Activated effector memory CD4-positive, alpha-beta T cell treated with Interleukin-2 at 50 U/mL for 16 hours (primary cell): ENCODE measurements at places on chromosomes 2 and 18.
A peak's percentile ranks its signal among the peaks of the same experiment; 100 is the strongest.

DNA sequence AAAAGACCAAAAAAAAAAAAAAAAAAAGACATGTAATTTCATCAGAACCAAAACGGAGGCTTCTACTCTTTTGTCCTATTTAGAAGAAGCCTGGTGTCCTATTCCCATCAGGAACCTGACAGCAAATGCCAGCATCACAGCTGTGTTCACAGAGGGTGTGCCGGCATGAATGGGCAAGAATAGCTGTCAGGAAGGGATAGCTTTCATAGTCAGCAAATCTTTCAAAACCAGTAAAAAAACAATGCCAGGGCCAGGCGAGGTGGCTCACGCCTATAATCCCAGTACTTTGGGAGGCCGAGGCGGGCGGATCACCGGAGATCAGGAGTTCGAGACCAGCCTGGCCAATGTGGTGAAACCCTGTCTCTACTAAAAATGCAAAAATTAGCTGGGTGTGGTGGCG, 231.8 kb upstream of the PXDN start:
- no peak for DNase-seq

DNA sequence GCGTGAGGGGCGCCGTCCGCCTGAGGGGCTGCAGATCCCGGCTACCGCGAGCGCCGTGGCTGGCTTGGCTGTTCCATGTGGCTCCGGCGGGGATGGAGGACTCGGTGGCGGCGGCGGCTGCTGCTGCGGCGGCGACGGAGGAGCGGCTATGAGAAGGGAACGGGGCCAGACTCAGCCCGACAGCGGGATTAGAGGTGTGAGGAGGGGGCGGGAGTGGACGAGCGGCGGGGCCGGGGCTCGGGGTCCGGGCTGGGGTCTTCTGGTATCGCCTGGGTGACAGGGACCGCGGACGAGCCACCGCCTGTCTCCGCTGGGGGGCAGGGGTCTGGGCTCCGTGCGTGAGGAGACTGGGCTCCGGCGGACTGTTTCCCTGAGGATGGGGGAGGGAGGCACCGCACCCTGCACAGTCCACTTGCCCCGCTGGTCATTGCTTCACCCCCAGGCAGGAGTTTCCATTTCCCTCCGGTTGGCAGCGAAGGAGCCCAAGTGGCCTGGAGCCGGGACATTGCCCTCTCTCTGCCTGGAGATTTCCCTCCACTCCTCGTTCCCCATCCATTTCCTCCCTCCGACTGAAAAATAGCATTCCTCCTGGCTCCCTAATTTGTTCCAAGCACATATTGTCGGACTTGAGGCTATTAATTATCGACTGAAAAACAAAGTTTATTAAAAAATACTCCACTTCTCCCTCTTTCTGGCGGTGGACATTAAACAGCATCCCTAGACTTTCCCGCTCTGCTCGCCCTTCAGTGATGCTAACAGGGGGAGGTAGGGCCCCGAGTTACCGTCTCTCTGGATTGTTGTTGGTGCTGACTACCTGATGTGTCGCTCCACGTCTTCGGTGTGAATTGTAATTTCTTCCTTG, 577 bp downstream of the EHBP1 start:
- no peak for DNase-seq

DNA sequence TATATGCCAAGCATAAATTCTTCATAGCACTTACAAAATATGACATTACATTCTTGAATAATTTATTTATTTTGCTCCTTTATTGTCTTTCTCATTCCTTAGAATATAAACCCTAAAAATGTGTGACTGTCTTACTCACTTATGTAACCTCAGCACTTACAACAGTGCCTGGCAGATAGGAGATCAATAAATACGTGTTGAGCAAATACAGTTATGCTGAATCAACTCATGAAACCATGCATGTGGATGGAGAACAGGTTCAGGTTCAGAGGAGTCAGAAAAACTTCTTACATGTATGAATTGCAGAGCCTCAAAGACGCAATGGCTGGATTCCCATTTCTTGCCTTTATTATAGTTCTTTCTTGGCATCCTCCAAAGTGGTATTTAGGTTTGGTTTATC, 659.4 kb upstream of the CHAC2 start:
- no peak for DNase-seq

- no peak for DNase-seq
Observed at GRCh38 chr2:146481629-146482028, 1363.2 kb upstream of the ACVR2A start.

- no peak for DNase-seq
Observed at GRCh38 chr2:104340879-104341828, 512.8 kb upstream of the POU3F3 start.

- DNase-seq, result no peak
Observed at GRCh38 chr2:190713471-190713870, 64.6 kb downstream of the NAB1 start.

DNA sequence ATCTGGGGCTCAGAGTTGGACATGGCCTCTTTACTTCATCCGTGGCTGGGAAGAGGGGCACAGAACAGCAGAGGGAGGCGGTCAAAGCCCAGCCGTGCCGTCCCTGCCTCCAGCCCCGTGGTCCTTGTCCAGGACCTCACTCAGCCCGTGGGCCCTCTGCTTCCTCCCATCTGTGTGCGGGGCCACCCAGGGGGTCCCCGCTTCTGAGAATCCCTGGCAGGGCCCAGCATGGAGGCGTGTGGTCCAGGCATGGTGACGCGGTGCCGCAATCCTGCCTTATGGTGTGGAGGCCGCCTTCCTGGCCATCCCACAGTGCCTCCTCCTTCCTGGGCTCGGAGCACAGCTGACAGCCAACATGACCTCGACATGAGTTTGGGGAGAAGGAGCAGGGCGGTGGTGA, 232.6 kb downstream of the FAM210A start:
- no peak for DNase-seq

GRCh38 chr2:38966678-38967077, 77.0 kb downstream of the ARHGEF33 start:
- no peak for DNase-seq

DNA sequence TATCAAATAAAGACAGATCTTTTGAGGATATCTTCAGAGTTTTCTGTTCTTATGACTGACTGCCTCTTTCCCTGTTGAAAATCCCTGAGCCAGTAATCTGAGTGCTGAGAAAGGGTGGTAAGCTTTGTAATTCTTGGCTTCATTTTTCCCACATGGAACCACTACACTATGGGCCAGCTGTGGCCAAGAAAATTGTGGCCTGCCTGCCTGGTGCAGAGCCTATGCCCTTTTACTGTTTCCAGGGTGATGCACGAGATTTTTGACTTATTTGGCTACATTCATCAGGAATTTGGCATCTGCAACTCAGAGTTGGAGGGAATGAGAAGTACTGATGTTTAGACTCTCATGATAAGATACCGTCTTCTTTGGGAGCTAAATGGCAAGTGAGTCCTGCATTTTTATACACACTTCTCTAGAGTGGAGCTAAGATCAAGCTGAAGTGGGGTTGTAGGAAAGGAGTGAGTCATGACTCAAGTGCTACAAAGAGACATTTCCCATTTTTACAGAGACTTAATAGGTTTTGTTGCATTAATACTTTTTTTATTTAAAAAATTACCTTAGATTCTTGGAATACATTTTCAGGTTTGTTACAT, 328.2 kb upstream of the CDH7 start:
- DNase-seq, result no peak

DNA sequence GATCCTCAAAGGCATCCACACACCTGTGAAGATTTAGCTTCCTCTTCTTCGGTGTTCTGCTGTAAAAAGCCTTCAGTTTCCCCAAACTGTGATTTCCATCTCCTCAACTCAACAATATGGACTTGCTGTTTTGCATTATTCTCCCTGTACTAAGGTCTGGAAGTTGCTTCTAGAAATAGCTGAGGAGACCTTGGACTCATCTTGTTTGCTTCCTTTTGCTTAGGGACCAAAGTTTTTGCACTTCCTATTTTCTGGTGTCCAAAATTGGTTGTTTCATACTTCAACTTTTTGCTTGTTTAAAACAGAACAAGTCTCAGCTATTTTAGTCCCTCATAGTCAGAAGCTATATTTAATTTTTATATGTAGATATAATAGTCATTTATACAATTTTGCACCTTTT, 201.9 kb upstream of the COPS8 start:
- no peak for DNase-seq

GRCh38 chr2:239934571-239935171, 90.5 kb downstream of the NDUFA10 start:
- DNase-seq, result peak; percentile 46

GRCh38 chr2:183950673-183951072, 647.7 kb upstream of the ZNF804A start:
- DNase-seq, result no peak

DNA sequence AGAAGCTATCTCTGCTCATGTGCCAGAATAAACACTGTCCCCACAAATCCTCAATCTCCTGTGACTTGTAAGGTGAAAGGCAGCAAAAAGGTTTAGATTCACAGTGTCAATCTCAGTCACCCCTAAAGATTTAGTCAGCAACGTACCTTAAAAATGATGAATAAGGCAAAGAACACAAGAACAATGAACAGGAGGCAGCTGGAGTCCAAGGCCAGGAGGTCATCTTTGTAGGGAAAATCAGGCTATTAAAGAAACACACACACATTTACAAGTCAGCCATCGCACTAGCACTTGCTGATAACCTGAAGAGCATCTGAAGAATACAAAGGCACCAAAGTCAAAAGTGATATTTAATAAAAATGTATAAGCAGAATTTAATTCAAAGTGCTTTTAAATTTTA, 16.6 kb downstream of the LAPTM4A start:
- DNase-seq, result no peak

- DNase-seq, result no peak
Observed at GRCh38 chr2:26561918-26562810, 79.0 kb downstream of the CIB4 start.

DNA sequence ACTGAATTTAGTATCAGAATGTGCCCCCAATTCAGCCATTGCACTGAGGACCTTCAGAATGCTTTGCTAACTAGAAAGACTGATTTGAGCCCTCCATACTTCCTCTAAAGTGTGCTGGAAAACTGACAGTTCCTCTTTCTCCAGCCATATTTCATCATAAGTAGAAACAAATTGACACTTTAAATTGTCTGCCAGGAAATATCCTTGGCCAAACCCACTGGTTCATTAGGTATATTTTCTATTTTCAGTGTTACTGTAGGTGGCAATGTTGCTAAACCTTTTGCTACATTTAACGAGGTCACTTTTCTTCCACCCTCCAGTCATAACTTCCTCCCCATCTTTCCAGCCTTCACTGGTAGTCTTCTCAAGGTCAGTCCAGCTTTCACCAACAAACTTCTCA, 21.5 kb downstream of the SP5 start:
- no peak for DNase-seq

GRCh38 chr2:201349601-201350000, 7.5 kb downstream of the FLACC1 start:
- no peak for DNase-seq

DNA sequence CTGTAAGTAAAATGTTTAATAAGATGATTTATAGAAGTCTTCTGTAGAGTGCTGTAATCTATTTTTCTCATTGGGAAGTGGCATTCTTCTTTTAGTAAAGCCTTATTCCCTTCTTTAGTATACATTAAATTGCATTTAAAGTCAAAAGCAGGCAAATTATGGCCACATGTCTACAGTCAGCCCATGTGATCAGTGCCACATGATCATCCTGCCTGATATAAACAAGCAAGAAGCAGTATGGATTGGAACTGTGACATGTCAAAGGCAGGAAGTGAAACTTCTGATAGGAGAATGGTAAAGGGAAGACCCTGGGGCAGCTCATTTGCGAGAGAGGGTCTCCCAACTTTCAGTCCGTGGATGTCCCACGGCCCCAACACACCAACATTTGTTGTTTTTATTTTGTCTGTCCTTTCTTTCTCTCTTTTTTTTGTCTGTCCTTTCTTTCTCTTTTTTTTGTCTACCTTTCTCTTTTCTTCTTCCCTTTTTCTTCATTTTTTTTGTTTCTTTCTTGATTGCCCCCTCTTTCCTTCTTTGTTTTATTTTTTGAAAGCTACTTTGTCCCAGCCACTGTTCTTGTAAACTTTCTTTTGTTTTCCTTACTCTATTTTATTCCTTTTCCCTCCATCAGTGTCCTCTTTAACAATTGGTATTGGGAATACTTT, 154.9 kb downstream of the DTNA start:
- no peak for DNase-seq

- DNase-seq, result no peak
Observed at GRCh38 chr2:203354966-203355365, 26.8 kb downstream of the ABI2 start.

DNA sequence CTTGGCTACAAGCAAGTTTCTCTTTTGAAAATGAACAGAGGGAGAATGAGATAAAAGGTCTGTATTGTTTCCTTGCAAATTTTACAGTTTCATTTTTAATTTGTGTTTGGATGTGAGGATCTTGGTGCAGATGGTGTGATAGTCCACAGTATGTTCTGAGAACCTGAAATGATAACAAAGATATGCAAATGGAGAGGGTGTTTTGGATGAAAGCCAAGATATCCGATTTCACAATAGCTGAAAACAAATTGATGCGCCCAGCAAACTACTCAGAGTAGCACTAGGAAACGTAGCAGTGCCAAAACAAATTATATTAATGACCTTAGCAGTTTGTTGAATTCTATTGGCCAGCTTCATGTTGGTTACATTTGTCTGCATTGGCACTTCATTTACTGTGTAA, 683.5 kb downstream of the TMEM182 start:
- no peak for DNase-seq

DNA sequence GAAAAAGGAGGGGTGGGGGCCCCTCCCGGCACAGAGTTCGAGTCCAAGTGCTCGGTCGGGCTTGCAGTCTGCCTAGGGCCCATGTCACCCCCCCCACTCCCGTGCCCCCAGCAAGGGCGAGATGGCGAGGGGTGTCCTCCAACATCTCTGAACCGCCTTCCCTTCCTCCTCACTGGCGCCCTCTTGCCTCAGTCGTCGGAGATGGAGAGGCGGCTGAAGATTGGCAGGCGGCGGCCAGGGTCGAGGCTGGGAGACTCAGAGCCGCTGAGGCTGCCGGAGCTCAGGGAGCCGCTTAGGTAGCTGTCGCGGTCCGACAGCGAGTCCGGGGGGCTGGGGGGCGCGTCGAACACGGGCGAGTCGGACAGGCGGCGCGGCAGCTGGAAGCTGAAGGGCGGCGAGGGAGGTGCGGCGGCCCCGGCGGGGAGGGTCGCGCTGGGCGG, 2.3 kb downstream of the ZFP36L2 start:
- peak; percentile 67 for DNase-seq

DNA sequence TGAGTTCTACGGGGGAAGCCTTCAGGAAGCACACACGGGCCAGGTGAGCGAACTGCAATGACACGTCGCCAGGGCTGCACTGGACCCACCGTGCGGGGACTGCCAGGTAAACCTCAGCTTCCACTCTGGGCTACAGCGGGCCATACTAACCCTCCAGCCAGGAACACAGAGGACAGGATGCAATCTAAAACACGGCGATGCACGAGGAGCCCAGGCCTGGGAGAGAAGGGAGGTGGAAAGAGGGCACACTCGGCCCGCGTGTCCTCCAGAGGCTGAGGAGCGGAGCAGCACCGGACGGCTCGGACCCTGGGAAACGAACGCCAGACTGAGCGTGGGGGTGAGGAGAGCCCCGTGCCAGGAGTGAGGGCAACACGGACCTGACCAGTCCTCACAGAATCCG, 69.3 kb downstream of the HDAC4 start:
- no peak for DNase-seq

GRCh38 chr2:101980368-101980767, 11.4 kb upstream of the IL1R2 start:
- no peak for DNase-seq

- DNase-seq, result no peak
Observed at GRCh38 chr2:166375195-166375735, 479 bp downstream of the SCN9A start.
